Stimulated activated CD4-positive, alpha-beta T cell treated with anti-CD3 and anti-CD28 coated beads, TNF-alpha, amount 100 ng/mL, for 24 hours (primary cell): ENCODE measurements at places on chromosomes 1 and 21.

GRCh38 chr1:245678860-245679411 lies 524.2 kb downstream of the KIF26B start:
- DNase-seq = no peak

DNA sequence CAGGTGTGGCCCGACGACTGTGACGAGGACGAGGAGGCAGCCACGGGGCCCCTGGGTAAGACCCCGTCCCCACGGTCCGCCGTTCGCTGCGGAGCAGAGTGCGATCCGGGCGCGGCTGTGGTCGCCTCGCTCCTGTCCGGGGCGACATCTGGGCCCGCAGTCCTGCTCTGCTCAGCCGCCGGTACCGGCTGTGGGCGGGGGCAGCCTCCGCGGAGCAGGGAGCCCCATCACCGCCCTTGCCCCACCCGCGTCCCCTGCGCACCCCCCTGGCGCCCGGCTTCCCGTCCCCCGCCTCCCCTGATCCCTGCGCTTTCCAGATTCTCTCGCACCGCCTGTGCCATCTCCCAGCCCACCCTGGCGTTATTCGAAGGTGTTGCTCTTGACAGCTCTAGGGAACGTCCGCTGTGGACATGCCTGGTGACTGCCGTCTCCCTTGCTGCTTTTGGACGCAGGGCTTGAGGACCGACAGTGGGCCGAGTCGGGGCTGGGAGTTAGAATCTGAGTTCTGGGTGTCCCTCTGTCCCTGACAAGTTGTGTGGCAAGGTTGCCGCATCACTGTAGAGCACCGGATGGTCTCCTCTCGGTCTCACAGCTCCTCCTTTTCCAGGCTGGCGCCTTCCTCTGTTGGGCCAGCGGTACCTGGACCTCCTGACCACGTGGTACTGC lies 596 bp downstream of the TOR3A start:
- DNase-seq = no peak

DNA sequence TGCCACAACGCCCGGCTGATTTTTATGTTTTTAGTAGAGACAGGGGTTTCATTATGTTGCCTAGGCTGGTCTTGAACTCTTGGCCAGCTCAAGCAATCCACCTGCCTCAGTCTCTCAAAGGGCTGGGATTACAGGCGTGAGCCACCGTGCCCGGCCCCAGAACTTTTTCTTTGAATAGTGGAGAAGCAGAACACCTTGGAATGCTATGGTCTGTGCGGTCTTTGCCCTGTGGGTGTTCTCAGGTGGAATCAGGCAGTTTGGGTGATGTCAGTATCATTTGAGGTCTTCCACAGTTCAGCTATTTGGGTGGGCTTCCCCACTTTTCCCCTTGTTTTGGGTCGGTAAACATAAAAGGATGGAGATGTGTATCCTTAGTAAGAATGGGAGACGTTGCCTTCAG lies 17.6 kb downstream of the CAMTA1 start:
- no peak for DNase-seq

GRCh38 chr1:111553196-111553595 lies 49.8 kb upstream of the ADORA3 start:
- DNase-seq = no peak

DNA sequence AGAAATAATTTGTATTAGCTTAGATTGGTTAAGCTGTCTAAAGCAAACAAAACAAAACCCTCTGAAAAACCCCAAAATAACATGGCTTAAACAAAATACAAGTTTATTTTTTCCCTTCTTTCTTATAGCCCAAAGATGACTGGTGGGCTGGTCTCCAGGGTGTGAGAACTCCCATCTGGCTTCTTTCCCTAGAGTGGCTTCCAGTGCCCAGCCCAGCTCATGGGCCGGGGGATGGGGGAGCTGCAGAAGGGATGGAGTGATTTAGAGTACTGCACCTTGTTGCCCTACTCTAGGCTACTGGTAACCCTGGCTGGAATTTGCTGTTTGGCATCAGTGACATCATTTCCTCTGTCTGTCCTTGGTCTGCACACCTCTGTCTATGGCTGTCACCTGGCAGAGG lies 223.0 kb downstream of the PBX1 start:
- DNase-seq = no peak

DNA sequence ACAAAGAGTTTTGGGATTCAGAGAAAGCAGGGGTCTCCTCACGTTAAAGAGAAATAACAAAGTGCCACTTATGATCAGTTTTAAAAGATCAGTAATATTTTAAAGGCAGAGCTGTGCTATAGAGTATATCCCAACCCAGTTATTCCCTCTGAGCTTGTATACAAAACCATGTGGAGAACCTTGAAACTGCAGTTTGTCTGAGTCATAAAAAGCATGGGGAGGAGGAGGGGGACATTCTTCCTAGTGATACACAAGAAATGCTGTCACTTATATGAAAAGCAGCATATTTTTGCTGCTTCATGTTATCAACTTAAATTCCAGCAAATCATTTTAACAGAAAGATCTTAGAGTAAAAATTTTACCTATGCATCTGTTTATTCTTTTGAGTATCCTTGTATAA lies 244.5 kb downstream of the GPR52 start:
- no peak for DNase-seq

DNA sequence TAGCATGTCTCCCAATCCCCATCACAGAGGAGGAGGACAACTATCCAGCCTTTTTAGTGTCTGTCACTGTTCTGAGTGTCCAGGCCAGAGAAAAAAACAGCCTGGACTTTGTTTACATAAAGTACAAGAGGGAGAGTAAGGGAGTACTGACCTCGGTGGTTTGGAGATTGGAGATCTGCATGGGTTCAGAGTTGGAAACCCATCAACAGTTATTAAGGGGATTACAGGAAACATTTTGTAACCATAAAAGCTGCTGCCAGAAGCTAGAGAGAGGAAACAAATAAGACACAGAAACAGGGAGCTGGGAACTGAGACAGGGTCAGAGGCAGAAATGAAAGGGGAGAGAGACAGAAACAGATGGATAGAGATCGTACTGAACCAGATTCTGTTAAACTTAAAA lies 131.5 kb upstream of the CTTNBP2NL start:
- no peak for DNase-seq

DNA sequence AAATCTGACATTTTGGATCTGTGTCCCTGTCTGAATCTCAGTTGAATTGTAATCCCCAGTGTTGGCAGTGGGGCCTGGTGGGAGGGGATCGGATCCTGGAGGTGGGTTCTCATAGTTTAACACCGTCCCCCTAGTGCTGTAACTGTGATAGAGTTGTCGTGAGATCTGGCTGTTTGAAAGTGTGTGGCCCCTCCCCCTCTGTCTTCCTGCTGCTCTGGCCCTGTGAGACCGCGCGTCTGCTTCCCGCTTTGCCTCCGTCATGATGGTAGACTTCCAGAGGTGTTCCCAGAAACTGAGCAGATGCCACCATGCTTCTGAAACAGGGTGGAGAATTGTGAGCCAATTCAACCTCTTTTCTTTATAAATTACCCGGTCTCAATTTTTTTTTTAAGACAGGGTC lies 25.0 kb downstream of the AGPAT3 start:
- no peak for DNase-seq

GRCh38 chr1:229064320-229065168 lies 206.4 kb upstream of the RAB4A start:
- DNase-seq = no peak

- no peak for DNase-seq
These were observed 41.4 kb downstream of the ANP32E start for GRCh38 chr1:150194381-150195031.

DNA sequence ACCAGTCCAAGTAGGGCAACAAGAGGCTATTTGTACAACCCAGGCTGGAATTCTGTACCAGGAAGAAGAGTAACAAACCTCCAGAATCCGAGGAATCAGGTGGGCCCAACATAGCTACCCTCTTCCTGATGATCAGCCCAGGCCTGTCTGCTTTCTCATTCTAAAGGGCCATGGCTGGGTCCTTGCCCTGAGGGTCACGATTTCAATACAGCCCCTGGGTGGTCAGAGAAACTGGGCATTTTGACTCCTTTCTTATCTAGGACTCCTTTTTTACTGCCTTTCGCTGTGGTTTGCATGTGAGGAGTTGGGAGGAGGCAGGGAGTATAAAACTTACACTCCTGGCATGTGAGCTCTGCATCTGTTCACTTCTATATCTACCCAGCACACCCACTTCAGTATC lies 164.9 kb upstream of the COA6 start:
- no peak for DNase-seq

DNA sequence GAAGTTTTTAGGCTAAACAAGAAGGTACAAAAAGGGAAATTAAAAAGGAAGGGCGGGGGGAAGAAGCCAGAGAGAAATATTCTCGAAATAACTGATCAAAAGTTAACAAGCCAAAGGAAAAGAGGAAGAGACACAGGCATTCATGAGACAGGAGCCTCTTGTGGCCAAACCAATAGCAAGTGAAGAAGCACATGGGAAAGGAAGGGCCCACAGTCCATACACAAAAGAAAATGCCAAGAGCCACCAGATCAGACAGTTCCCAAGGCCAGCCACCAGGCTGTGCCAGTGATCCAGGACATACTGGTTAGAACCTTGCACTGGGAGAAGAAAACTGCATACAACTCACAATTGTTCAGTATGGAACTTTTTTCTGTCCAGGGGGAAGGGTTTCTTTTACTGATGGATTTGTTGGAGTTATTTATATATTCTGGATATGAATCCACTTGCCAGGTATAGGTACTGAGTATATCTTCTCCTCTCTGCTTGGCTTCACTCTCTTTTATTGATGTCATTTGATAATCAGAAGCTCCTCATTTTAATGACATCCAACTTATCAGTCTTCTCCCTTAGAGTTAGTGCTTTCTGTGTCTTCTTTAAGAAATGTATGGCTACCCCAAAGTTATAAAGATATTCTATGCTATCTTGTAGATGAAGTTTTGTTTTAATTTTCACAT lies 76.8 kb downstream of the CD46 start:
- DNase-seq = no peak

- DNase-seq = no peak
These were observed 30.5 kb downstream of the EEIG2 start for GRCh38 chr1:108590441-108590840.

DNA sequence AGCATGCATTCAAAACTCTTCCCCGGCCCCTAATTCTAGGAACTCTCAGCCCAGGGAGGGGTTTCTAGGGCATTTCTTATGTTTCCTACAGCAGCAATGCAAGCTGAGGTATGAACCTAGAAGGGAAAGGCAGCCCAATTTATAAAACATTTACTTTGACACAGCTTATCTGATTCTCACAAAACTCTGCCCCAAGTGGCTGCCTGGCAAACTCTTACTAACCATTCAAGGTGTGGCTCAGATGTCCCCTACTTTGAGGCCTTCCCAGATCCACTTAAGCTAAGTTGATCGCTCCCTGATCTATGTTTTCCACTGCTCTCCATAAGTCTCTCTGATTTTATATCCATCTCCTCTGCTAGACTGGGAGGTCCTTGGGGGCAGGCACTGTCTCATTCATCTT lies 35.4 kb downstream of the AK2 start:
- no peak for DNase-seq

DNA sequence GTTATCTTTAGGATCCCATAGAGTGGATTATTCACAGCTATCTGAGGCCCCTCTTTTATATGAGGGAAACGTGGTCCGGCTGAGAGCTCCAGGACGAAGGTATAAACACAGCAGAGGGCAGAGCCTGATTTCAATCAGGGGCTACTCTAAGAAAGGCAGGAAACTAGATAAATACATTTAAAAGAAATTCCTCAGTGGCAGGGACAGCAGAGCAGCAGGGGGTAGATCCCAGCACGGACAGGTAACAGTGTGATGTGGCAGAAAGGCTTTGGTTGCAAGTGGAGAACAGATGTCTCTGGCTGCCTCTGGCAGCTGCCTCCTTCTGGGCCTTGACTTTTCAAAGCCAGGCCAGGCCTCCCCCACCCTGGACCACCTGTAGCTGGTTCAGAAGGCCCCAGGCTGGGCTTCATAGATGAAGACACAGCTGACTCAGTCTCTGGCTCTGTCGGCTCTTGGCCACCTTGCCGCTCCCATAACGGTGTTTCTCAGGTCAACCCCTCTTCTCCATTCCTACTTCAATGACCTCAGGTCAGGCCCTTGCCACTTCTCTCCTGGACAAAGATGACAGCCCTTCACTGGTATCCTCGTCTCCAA lies 43.8 kb downstream of the FAM78B start:
- DNase-seq = no peak

GRCh38 chr1:20604678-20605077 lies 15.8 kb downstream of the CDA start:
- no peak for DNase-seq

DNA sequence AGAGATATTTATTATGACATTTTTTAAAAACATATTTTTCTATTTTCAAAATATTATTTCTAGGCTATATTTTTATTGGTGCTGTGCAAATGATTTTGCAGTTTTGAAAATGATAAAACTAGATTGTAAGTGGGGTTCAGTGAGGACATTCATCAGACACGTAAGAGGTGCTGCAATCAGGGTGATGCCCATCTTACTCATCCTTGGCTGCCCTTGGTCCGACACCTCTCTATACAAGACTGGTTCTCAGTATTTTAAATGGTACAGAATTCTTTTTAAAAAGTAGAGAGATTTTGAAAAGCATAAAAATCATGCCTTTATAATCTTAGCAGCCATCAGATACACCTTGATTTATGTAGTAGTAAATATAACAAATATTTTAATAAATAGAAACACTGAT lies 24.0 kb downstream of the HENMT1 start:
- DNase-seq = no peak

DNA sequence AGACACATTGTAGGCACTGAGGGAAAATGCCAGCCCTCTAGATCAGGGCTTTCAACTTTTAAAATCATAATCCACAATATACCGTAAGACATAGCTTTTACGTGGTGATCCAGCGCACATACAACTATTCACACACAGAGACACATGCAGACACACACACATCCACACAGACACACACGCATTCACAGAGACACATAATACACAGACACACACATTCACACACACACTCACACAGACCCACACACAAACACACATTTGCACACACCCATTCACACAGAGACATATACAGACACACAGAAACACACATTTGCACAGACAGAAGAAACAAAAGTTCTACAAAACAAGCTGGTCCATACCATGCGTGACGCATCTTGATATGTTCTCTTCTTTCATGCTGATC lies 244.5 kb downstream of the RHOU start:
- DNase-seq = no peak

- DNase-seq = no peak
These were observed 303.2 kb downstream of the LMX1A start for GRCh38 chr1:165053351-165053750.

GRCh38 chr1:82464362-82465001 lies 663.7 kb downstream of the ADGRL2 start:
- DNase-seq = no peak

DNA sequence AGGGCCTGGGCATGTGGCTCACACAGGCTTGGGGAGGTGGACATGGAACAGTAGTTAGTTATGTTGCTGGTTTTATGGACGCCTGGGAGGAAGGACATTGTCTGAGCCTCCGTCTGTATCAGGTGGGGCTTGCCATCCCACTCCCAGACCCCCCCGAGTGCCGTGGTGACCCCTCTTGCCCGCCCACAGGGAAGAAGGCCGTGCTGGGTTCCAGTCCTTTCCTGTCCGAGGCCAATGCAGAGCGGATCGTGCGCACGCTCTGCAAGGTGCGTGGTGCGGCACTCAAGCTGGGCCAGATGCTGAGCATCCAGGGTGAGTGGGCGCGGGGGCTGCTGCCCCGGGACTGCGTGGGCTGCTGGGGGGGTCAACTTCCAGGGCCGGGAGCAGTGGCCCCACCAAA lies 41.7 kb downstream of the COQ8A start:
- no peak for DNase-seq

GRCh38 chr1:218837051-218837450 lies 336.6 kb upstream of the LYPLAL1 start:
- DNase-seq = no peak
